ENCODE measurements at places on chromosomes 5 and 9.

DNA sequence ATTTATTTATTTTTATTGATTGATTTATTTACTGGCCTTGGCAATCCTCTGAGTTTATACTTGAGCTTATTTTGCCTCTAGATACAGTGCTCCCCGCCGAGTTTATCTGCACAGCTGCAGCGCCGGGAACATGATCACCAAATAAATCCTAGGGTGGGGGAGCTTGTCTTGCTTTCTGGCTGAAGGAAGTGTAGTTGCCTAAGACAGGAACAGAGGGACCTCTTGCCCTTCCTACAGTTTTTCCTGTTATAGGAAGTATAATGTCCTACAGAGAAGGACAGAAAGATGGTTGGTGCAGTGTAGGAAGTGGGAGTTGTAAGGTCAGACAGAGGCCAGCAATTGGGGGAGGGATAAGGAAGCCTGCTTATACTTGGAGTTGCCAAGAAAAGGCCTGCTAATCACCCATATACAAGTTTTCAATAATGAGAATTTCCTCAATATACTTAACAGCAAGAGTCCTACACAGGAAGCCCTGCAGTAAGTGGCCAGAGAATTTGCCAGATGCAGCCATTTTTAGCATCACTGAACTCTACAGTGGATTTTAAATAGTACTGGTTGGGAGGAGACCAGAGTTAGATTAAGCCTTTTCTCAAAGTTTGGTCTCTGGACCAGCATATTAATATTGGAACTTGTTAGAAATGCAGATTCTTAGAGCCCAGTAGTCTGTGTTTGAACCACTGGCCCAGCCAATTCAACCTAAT, 7.7 kb downstream of the AOPEP start:
- DNase-seq: no peak

DNA sequence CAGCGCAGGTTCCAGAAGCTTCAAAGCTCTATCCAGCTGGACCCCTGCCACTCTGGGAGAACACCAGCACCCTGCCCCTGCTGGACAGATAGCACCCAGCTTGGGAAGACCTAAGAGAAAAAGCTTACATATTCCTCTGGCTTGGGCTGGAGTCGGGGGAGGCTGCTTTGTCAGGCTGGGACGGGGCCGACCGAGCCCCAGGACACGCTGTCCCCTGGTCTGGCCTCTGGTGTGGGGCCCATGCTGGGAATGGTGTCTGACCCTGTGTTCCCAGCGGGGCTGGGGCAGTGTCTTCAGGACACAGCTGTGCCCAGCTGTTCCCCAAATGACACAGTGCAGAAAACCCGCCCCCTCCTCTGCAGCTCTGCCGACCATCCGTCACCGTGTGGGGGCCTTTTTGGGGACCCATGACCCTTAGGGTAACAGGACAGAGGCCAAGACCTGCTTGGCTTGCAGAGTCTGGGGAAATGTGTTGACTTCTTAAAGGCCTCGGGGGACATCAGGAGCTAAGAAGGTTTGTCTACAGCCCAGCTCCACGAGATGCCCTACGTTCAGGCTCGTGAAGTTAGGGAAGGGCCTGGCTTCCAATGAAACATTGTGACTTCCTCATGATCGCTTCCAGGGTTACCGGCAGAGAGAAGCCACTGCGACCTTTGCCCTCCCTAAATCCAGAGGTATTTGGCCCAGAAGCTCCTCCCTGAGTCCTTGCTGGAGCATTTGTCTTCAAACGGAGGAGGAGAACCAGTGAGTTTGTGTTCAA, 20.4 kb upstream of the SLC2A6 start:
- peak; percentile 74 for DNase-seq

GRCh38 chr5:143188692-143189091, 214.8 kb downstream of the NR3C1 start:
- DNase-seq: no peak

GRCh38 chr5:74063821-74064220, 437.8 kb downstream of the ARHGEF28 start:
- no peak for DNase-seq

DNA sequence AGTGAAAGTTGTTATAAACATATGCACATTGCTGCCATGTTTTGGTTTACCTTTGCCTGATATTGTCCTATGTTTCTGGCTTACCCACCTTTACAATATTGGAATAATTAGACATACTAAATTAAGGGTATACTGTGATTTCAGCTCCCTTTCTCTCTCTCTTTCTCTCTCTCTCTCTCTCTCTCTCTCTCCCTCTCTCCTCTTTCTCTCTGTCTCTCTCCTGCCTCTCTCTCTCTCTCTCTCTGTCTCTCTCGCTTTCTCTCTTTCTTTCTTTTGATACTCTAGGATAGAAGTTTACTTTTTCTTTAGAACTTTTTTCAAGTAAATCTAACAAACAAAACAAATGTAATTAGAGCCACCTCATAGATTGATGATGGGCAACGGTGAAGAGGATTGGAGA, 239.6 kb downstream of the TMEM161B start:
- no peak for DNase-seq

DNA sequence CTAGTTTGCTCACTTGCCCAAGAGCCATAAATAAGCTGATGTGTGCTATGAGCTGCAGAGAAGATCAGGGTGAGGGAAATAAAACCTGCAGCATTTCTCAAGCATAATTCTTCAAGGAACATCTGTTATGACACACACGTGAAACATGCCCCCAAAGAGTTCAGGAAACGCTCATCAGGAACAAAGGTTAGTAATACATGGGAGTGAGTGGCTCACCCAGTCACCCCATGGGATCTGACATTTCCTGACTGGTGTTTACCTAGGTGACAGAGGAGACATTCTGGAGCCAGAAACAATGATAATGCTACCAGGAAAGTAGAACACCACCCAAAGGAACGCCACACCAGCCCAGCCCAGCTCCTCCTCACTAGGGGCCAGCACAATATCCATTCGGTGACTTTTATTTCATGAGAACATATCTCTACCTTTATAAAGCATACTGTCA, 66.0 kb downstream of the FRMD3 start:
- DNase-seq: no peak

- no peak for DNase-seq
These were observed 20.7 kb downstream of the FAXDC2 start for GRCh38 chr5:154829589-154830218.

DNA sequence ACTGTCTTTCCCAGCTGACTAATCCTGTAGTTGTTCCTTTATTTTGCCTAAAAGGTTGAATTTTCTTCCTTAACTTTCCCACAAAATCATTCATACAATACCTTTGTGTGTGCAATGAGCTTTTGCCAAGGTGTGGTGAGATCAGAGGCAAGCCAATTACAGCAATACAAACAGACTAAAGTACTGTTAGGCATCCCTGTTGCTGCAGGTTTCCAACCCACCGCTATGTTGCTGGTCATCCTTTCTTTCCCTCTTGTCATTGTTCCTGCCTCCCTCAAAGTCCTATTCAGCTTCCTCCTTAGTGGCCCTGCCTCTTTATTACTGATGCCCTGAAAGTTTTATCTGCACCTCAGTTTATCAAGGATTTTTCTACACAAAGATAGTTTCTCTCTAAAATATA, 22.1 kb downstream of the ITGA2 start:
- no peak for DNase-seq

Data from Right ventricle myocardium inferior (tissue), 1 donor.